Fibroblast of lung (primary cell): ENCODE measurements at places on chromosomes 1 and 21.

GRCh38 chr1:64864018-64864940, 102.1 kb downstream of the JAK1 start:
- DNase-seq = peak; percentile 3

DNA sequence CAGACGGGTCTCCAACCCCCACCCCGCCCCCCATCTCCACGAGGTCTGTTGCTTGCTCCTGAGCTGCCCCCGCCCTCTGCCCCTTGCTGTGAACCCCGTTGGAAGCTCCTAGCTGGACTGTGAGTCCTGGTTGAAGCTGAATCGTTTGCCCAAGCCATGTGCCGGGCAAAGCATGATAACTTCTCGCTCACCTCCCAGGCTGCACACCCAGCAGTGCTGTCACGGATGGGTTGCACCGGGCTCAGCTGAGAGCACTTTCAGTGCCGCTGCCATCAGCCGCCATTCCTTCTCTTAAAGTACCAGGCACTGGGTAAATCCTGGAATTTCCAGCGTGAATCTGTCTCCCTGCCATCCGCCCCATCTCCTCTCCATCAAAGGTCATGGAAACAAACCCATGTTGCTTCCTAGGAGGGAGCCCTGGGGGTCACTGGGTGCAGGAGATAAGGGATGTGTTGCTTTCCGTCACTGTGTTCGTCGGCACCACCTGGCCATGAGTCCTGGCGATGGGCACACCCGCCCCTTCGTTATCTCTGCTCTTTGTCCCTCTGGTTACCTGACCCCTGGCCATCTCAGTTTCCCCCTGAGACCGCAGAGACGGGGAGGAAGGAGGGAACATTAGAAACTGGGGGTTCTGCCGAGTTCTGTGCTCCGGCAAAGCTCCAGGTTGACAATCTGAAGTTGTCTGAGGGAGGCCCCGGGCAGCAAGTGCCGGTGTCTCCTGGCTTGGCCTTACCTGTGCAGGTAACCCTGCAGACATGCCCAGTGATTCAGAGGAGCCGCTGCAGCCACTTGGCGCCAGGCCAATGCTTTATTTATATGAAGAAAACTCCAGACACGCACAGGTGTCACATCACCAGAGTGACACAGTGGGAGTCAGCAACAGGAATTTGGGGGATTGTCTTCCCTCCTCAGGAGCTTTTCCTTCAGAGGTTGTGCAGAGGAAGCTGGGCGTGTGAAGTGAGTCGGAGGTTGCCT, 2.7 kb downstream of the PDE9A start:
- no peak for DNase-seq

DNA sequence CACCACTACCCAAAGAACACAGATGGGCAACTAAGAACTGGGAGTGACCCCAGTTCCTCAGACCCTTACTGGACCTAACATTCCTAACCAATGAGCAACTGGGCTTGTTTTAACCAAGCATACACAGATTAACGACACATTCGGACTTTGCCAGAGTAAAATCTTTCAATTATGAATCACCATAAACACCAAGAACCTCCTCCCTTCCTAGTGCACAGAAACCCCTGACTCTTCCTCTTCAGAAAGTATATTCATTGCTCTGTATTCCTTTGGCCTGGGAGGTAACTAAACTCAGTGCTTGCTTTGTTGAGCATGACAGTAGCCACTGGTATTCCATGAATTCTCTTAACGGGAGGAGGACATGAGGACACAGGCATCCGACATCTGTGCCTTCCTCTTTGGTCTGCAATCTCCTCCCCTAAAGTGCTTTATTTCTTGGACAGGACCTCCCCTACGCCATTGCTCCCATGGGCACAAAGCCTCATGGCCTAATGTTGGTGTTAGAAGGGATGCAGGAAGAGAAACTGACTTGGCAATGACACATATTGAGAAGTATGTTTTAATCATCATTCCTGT, 42.7 kb downstream of the SEC16B start:
- DNase-seq = peak; percentile 98

- DNase-seq = peak; percentile 65
Measured at GRCh38 chr1:170729225-170730002, 65.5 kb downstream of the PRRX1 start.

DNA sequence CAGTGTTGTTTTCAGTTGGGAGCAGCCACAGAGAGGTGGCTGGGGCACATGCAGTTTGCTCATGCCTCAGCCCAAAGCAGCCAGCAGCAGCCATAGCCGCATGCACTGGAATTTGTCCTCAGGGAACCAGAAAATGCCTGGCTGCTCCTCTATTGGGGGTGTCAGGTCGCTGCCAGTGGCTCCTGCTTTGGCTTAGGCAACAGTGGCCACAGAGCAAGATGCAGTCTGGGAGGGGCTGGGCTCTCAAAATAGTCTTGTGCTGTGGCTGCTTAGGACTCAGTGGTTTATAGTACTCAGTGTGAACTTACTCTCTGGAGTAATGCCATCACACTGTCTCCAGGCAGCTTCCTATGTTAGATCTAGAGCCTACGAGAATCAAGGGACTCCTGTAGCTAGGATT, 25.0 kb downstream of the CD55 start:
- DNase-seq = no peak

DNA sequence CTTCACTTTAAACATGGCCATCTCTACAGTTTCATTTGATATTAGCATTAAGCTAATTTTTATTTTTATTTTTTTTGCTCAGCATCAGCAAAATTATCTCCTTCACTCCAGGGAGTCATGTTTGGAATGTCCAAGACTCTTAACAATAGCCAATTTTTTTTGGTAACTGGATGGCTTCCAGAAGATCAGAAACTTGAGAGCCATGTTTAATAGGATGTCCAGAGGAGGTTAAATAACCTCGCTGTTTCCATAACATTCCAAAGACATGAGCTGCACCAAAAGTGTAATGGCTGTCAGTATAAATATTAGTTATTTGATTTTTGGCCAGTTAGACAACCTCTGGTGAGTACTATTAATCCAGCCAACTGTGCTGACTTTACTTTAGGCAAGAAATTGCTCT, 80.7 kb downstream of the DNTTIP2 start:
- peak; percentile 82 for DNase-seq

- peak; percentile 80 for DNase-seq
Measured at GRCh38 chr1:89978755-89979154, 16.2 kb upstream of the ZNF326 start.

DNA sequence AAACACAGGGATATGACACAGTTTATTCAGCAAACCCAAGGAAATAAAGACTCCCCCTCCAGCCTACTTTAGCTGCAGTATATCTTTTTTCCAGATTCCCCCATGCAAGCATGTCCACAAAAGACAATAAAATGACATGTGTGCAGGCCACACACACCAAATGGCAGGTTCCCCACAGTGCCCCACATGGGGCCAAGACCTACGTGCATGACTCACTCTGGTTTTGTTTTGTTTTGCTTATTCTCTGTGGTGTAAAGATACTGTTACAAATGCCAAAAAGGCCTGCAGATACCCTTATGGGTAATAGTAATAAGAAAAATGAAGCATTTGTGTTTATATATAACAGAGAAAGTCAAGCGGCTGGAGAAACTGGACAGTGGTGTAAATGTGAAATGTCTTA, 71.6 kb downstream of the RD3 start:
- DNase-seq = peak; percentile 48

- DNase-seq = peak; percentile 68
Measured at GRCh38 chr1:181083842-181084605, 4.5 kb upstream of the IER5 start.

- DNase-seq = no peak
Measured at GRCh38 chr1:241642593-241642944, 2.4 kb upstream of the CHML start.

- DNase-seq = peak; percentile 55
Measured at GRCh38 chr21:41466024-41466820, 40.2 kb downstream of the MX1 start.

- DNase-seq = no peak
Measured at GRCh38 chr1:87030740-87031690, 116.6 kb downstream of the HS2ST1 start.

- DNase-seq = no peak
Measured at GRCh38 chr21:34801519-34802132, 132.8 kb downstream of the CLIC6 start.

- DNase-seq = no peak
Measured at GRCh38 chr1:181097242-181097641, 8.7 kb downstream of the IER5 start.

- DNase-seq = no peak
Measured at GRCh38 chr1:245310571-245311531, 156.1 kb downstream of the KIF26B start.

- peak; percentile 12 for DNase-seq
Measured at GRCh38 chr1:59903141-59903754, 23.3 kb downstream of the CYP2J2 start.

DNA sequence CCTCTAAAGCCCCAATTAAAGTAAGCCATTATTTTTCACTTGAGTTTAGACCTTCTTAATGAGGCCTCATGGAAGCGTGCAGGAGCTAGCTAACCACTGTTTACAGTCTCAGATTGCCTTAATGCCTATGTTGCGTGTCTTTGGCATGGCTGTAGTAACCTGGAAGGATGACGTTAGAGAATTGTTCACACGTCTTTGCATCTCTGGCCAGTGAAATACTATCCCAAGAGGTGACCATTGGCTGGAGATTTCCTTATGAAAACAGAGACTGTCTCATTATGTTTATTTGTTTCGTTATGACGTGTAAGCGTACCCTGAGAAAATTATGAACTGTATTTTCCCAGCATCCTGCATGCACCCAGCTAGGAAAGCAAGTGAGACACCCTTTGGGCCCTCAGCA, 18.6 kb upstream of the BMP8A start:
- no peak for DNase-seq

DNA sequence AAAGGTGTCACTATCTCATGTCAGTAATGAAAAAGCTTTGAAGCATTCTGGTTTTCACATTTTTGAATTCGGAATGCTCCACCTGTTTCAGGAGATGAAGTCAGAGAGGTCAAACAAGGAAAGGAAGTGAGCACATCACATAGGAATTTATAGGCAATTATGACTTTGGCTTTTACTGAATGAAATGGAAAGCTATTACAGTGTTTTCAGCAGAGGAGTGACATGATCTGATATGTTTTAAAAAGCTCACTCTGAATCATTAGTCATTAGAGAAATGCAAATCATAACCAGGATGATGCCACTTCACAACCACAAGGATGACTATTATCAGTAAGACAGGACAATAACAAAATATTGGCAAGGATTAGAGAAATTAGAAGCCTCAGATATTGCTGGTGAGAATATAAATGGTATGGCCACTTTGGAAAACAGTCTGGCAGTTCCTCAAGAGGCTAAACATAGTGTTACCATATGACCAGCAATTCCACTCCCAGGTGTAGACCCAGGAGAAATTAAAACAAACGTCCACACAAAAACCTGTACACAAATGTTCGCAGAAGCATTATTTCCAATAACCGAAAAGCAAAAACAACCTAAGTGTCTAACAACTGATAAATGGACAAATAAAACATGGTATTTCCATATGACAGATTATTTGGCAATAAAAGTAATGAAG, 7.5 kb downstream of the TAF1A start:
- DNase-seq = peak; percentile 40

GRCh38 chr1:201447903-201448871, 20.8 kb downstream of the PHLDA3 start:
- peak; percentile 73 for DNase-seq

- DNase-seq = no peak
Measured at GRCh38 chr1:193613041-193613440, 426.6 kb upstream of the B3GALT2 start.

GRCh38 chr1:44328671-44329416, 26.2 kb downstream of the ERI3 start:
- DNase-seq = peak; percentile 24

GRCh38 chr1:246978281-246978680, 29.6 kb downstream of the ZNF695 start:
- no peak for DNase-seq

- DNase-seq = no peak
Measured at GRCh38 chr1:3563610-3564009, 47.7 kb downstream of the MEGF6 start.

DNA sequence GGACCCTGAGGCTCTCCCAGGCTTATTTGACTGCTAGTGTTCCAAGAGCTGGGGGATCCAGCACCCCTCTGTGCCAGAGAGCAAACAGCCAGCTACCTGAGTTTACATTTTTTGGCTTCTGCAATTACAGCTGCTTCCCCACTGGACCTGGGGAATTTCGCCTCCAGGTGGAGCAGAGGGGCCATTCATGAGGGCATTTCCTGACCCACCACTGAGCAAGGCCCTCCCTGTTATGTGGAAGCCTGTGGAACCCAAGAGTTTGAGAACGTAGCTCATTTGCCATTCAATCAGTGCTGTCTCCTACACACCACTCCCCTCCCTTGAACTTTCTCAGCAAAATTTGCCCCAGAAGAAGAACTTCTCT, 42.7 kb upstream of the TMEM51 start:
- no peak for DNase-seq

GRCh38 chr1:51952638-51953037, 37.9 kb downstream of the RAB3B start:
- no peak for DNase-seq

GRCh38 chr21:23955135-23955843, 1652.0 kb downstream of the MRPL39 start:
- no peak for DNase-seq

GRCh38 chr1:28832966-28833365, 21.0 kb downstream of the OPRD1 start:
- no peak for DNase-seq

- DNase-seq = no peak
Measured at GRCh38 chr1:111351700-111352099, 61.0 kb downstream of the CHIA start.

GRCh38 chr21:26834181-26834905, 10.9 kb downstream of the ADAMTS1 start:
- DNase-seq = peak; percentile 56

- no peak for DNase-seq
Measured at GRCh38 chr1:50155541-50155940, 46.8 kb downstream of the ELAVL4 start.

- no peak for DNase-seq
Measured at GRCh38 chr1:71038942-71039341, 8.7 kb downstream of the PTGER3 start.

DNA sequence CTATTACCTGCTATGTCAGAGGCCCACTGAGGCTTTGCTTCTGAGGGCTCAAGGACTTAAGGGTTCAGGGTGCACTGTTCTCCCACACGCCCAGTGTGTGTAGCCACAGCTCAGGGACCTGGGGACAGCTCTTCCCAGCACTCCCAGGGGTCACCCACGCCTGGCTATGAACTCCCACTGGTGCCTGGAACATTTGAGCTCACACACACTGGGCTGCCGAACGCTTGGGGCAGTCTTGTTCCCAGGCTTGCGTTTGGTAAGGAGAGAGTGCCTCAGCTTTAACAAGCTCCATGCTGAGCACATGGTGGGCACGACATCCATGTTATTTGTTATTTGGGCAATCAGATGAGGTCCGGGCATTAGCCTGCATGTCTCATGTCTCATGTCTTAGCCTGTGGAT, 37.6 kb downstream of the STUM start:
- no peak for DNase-seq

DNA sequence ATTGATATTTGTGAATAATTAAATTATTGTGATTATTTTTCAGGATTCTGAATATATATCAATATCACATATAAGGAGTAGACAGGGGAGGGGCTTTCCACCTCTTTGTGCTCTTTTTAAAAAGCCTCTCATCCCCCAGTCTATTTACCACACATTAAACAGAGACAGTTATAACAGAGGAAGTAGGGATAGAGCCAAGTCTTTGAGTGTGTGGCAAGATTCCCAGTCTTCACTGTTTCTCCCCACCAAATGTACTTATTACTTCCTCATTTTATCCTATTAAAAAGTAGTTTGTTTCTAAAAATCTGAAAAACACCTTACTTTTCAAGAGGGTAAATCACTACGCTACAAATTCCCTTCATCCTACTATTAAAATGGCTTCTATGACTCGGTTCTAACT, 46.7 kb downstream of the EPS15 start:
- DNase-seq = peak; percentile 38

- no peak for DNase-seq
Measured at GRCh38 chr1:209176866-209177430, 406.6 kb upstream of the CAMK1G start.

GRCh38 chr1:104463126-104463697, 713.5 kb downstream of the AMY1C start:
- DNase-seq = no peak
